Kidney glomerular epithelial cell (primary cell): ENCODE measurements at places on chromosomes 3 and 15.

DNA sequence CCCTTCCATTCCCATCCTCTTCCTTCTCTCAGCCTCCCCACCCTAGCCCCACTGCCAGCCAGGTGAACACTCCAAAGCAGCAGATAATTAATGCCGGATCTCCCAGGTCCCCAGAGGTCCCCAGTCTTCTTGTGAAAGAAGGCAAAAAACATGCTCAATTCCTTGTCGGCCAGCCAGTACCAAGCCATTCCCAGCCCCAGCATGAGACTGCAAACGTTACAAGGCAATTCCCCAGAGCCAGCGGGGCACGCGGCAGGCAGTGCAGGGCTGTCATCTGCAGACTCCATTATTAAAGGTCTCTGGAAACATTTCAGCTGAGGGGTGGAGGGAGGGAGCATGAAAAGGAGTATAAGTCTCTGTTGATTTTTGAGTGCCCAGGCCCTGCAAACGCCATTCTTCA lies 117.8 kb downstream of the XXYLT1 start:
- no peak for DNase-seq

- no peak for DNase-seq
Observed at GRCh38 chr3:39279745-39280517, at the start of gene CX3CR1. TSS of gene CX3CR1 (minus strand) at chr3:39280036. CDS start at chr3:39266509, 13,527 bp downstream.

- DNase-seq, result no peak
Observed at GRCh38 chr3:115712871-115713270, 89.6 kb downstream of the GAP43 start.

- DNase-seq, result peak; percentile 19
Observed at GRCh38 chr3:65500398-65501306, 538.1 kb downstream of the MAGI1 start.

DNA sequence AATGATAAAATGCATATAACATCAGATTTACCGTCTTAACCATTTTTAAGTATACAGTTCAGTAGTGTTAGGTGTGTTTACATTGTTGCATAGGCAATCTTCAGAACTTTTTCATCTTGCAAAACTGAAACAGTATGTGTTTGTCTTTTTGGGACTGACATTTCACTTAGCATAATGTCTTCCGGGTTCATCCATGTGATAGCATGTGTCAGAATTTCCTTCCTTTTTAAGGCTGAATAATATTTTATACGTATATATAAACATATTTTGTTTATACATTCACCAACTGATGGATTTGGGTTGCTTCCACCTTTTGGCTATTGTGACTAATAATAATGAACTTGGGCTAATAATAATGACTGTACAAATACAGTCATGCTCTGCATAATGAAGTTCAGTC lies 3.0 kb downstream of the PARP15 start:
- DNase-seq, result no peak

GRCh38 chr15:75650908-75651809 lies 3.4 kb downstream of the SNX33 start:
- DNase-seq, result no peak

DNA sequence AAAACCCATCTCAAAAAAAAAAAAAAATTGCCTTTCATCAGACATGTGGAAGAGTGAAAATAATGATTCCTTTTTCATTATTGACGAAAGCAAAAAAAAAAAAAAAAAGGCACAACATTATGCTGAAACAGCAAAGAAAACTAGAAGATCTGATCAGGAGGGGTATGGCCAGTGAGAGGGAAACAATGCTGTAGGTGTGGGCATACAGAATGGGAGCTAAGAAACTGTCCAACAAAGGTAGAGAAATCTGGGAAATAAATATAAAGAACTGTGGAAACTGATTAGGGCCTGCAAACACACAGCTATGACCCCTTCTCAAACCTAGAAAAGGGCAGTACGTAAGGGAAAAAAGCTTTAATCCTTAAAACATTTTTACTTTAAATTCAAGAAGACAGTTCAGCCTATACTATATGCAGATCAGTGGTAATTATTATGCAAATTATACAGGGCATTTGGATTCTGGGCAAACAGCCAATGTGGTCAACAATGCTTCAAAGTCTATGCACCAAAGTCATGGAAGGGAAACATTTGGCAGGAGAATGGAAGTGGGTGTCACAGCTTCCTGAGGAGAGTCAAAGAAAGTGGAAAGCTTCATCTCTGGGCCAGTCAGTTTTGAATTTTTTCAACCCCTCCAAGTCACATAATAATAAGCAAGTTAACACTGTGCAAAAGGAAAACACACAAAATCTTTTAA lies 68.3 kb upstream of the SLC12A8 start:
- peak; percentile 9 for DNase-seq

- no peak for DNase-seq
Observed at GRCh38 chr3:189419038-189419437, 212.2 kb upstream of the TP63 start.

GRCh38 chr15:61339516-61339915 lies 110.4 kb upstream of the RORA start:
- no peak for DNase-seq

DNA sequence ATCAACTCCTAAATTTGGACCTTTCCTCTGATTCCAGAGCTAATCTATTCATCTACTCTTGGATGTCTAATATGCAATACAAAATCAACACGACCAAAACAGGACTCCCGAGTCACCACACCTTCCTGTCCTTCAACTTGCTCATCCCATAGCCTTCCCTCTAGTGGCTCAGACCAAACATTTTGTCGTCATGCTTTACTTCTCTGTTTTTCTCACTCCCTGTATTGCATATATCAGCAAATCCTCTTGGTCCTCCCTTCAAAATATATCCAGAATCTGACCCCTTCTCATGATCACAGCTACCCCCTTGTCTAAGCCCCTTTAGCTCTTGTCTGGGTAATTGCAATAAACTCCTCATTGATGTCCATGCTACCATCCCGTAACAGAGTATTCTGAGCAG lies 30.5 kb upstream of the DCP1A start:
- no peak for DNase-seq

GRCh38 chr3:10340046-10340445 lies 19.1 kb upstream of the SEC13 start:
- no peak for DNase-seq

DNA sequence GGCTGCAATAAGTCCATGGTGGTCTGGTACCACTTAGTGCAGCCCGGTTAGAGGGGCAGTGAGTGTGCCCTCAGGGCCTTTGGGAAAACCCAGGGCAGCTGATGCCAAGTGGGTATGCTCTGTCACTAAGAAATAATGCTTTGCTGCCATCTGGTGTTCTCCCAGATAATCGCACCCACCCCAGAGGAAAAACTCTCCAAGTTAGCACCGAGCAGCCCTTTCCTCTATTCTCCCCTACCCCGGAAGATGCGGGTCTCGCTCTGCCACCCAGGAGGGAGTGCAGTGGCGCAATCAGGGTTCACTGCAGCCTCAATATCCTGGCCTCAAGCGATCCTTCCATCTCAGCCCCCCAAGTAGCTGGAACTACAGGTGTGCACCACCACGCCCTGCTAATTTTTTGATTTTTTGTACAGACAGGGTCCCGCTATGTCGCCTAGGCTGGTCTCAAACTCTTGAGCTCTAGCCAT lies 21.3 kb upstream of the DAPK2 start:
- DNase-seq, result peak; percentile 65

DNA sequence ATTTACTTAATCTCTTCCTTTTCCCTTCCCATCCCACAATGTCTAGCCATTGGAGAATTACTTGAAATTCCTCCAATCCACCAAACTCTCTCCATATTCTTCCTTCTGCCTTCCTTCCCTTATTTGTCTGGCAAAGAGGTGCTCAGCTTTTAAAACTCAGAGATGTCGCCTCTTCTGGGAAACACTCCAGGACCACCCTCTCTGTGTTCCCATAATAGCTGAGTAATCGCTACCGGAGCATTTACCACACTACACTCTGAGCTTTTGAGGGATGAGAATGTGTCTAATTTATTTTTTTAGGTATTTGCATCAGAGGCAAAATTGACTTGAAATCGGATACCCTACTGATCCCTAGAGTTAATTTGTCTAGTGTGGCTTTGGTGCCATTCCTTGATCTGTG lies 245.7 kb upstream of the TPRG1 start:
- DNase-seq, result no peak

DNA sequence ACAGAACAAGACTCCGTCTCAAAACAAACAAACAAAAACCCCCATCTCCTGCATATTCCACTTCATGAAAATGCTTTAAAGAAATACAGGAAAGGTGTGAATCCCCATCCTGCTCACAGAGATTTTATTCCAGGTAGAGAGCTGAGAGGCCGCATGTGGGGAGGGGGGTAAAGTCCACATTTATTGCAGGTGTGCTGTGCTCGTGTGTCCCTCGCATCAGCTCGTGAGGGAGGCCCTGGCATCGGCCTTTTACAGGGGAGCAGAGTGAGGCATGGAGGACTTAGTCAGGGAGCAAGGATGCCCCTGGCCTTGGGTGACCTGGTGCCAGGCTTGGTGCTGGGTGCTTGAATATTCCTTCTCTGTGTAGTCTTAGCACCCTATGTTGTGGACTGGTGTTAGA lies 413.5 kb upstream of the C2CD4B start:
- no peak for DNase-seq

GRCh38 chr3:14561051-14561960 lies 21.2 kb upstream of the GRIP2 start:
- peak; percentile 17 for DNase-seq

- no peak for DNase-seq
Observed at GRCh38 chr3:43022121-43022520, 43.0 kb downstream of the GASK1A start.

GRCh38 chr3:186596568-186597287 lies 16.1 kb upstream of the AHSG start:
- peak; percentile 26 for DNase-seq

GRCh38 chr3:196399485-196399945 lies 32.7 kb downstream of the UBXN7 start:
- peak; percentile 78 for DNase-seq

DNA sequence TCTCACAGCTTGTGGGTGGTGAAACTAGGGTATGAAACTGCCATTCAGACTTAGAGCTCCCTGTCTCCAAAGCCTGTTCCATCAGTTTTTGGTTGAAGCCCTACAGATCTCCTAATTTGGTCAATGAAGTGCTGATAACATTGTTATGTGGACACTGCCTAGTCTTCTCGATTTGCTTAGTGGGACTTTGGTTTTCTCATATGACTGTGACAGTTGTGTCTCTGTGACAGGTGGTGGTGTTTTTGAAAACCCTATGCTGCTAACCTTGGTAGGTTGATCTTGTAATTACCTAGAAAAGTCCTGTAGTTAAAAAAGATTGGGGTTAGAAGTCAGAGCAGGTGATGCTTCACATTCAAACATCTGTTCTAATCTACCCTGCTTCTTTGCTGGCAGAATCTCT lies 9.2 kb downstream of the PPM1L start:
- DNase-seq, result no peak

DNA sequence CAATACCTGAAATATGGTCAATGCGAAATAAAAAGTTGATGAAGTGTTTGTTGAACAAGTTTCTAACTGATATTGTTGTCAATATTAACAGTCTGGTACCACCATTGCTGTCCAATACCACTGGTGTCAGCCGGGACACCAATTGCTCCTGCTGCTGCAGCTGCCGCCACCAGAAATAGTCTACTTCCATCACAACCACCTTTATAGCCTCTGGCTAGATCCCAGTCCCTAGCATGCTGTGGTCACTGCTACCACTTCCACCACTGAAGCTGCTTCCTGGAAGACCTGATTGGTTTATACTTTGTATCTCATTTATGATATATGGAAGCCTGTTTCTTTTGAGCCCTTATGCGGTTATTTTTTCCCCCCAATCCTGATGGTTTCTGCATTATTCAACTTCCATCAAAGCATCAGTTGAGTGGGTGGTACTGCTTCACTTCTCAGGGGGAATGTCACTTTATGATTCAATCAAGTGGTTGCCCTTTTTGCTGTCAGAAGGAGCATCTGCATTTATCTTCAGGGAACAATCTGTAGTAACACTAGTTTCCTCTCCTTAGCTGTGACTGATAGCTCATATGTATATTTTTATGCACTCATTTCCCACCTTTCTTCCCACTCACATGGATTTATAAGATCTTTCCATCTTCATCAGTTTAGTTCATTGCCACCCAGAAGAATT lies 11.7 kb downstream of the LNP1 start:
- DNase-seq, result peak; percentile 25

- DNase-seq, result no peak
Observed at GRCh38 chr3:57109437-57110199, 49.2 kb downstream of the SPATA12 start.

DNA sequence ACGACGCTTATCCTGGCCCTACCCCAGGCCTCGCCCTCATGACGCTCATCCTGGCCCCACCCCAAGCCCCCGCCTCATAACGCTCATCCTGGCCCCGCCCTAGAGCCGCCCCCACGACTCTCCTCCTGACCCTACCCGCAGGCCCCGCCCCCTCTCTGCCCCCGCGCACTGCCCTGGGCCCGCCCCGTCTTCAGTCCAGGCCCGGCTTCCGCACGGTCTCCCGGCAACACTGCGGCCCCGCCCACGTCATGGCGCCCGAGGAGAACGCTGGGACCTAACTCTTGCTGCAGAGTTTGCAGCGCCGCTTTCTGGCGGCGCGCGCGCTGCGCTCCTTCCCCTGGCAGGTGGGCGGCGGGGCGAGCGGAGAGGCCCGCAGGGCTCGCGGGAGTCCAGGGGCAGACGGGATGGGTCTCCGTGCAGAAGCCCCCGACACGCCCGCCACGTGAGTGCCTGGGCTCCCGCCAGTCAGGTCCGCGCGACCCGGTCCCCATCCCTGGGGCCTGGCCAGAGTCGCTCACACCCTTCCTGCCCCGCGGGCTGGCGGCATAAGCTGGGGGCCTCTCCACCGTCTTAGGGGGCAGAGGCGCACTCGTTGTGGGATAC lies 52.5 kb upstream of the ROPN1B start:
- DNase-seq, result peak; percentile 76

- no peak for DNase-seq
Observed at GRCh38 chr3:162842549-162843216, 1346.1 kb downstream of the OTOL1 start.

GRCh38 chr3:36991923-36992805 lies 767 bp downstream of the EPM2AIP1 start:
- DNase-seq, result no peak

GRCh38 chr15:40458495-40459371 lies 12.1 kb upstream of the CHST14 start:
- no peak for DNase-seq

DNA sequence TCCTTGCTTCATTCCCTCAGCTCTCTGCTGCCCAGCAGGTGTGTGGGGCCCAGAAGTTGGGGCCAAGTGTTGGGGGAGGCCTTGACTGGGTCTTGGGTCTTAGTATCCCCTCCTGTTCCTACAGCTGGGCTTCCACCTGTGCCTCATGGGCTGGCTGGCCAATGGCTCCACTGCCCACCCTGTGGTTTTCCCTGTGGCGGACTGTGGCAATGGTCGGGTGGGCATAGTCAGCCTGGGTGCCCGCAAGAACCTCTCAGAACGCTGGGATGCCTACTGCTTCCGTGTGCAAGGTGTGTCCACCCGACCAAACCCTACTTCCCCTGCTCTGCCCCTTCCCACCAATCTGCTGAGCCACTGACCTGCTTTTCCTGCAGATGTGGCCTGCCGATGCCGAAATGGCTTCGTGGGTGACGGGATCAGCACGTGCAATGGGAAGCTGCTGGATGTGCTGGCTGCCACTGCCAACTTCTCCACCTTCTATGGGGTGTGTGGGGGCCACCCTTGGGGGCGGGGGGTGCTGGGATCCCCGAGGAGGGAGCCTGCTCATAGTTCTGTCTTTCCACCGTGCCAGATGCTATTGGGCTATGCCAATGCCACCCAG lies 10.9 kb downstream of the NT5DC2 start:
- no peak for DNase-seq

- no peak for DNase-seq
Observed at GRCh38 chr3:109369510-109369909, 32.2 kb upstream of the DPPA4 start.
